ENCODE measurements at places on chromosomes 4 and X.

DNA sequence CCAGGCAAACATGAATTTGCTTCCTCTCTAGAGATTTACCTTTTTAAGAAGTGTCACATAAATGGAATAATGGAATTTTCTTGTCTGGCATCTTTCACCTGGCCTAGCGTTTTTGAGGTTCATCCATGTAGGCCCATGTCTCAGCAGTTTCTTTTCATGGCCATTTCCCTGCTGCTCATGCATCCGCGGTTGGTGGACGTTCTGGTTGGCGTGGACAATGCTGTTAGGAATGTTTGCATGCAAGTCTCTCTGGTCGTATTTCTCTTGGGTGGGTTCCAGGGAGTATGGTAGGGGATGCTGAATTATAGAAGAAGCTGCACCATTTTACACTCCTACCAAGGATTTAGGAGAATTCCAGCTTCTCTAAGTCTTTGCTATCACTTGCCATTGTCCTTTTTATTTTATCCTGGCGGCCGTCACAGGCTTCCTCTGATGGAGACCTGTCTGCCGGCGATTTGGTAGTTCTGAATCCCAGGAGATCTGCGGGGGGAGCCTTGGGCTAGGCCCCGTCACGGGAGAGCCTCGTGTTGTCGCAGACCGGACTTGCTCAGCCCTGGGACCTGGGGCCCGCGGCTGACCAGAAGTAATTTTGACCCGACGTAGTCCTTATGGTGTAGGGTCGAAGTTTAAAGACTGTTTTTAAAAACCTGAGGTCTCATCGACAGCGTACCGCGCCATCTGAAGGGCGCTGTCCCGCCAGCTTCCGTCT, 56.9 kb upstream of the TADA2B start:
- no peak for DNase-seq

GRCh38 chrX:39730662-39731329, 367.0 kb downstream of the BCOR start:
- peak; percentile 62 for DNase-seq

GRCh38 chr4:150402871-150403272, 179.1 kb upstream of the MAB21L2 start:
- no peak for DNase-seq

GRCh38 chrX:39442332-39442731, 641.1 kb downstream of the MID1IP1 start:
- no peak for DNase-seq

- no peak for DNase-seq
Observed at GRCh38 chrX:126394681-126395080, 157.9 kb downstream of the DCAF12L1 start.

GRCh38 chr4:16967722-16968121, 69.3 kb upstream of the LDB2 start:
- DNase-seq = peak; percentile 51

DNA sequence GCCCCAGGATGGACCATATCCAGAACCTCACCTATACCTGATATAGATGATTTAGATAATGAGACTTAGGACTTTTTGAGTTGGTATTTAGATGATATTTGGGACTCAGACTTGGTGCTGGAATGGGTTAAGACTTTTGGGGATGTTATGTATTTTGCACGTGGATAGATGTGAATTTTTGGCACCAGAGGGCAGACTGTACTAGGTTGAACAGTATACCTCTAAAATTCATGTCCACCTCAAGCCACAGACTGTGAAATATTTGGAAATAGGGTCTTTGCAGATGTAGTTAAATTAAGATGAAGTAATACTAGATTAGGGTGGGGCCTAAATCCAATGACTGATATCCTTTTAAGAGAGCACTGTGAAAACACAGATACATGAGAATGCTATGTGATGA, 15.6 kb downstream of the RBM41 start:
- no peak for DNase-seq

- DNase-seq = no peak
Observed at GRCh38 chrX:136742721-136743379, 37.9 kb downstream of the ARHGEF6 start.

DNA sequence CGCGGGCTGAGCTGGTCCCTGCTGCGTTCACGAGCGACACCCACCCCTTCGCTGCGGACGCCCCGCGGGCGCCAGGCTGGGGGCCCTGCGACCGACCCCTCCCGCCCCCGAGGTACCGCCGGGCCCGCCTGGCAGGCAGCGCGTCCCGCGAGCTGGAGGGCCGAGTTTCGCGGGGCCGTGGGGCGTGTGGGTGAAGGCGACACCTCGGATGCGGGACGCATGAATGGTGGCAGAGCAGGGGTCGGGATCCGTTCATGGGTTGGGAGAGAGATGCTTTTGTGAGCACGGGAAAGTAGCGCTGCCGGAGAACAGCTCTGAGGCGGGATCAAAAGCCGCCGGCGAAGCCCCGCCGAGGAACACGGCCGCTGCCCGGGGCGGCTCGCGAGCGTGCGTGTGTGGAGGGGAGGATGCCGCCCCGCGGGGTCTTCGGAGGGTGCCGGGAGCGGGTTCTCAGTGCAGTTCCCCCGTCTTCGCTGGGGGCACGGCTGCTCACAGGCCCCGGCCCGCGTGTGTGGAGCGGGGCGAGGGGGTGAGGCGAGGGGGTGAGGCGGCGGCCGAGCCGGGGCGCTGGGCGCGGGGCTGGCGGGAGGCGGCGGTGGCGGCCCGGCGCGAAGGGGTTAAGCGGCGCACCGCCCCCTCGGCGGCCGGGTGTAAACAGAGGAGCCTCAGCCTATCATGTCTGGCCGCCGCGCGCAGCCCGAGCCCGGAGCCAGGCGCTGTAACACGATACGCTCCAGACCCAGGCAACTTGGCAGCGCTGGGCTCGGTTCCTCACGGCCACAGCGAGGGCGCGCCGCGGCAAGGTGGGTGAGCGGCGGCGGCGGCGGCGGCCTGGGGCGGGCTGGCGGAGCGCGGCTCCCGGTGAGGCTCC, 205.3 kb downstream of the TENM3 start:
- peak; percentile 40 for DNase-seq

DNA sequence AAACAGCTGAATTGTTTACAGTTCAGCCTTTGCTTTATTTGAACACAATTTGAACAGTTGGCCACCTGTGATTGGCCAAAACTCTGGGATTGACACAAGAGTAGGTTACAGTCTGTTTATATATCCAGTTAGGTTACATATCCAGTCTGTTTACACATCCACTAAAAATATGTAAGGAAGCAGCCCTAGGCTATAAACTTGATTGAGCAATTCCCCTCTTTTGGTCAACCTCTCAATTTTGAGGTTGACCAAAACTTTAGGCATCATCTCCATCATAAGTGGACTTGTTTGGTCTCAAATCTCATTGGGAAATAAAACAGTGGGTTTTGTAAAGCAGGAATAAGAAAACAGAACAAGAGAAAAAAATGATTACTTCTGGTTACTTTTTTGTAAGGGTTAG, 190.8 kb downstream of the SPATA18 start:
- DNase-seq = no peak

DNA sequence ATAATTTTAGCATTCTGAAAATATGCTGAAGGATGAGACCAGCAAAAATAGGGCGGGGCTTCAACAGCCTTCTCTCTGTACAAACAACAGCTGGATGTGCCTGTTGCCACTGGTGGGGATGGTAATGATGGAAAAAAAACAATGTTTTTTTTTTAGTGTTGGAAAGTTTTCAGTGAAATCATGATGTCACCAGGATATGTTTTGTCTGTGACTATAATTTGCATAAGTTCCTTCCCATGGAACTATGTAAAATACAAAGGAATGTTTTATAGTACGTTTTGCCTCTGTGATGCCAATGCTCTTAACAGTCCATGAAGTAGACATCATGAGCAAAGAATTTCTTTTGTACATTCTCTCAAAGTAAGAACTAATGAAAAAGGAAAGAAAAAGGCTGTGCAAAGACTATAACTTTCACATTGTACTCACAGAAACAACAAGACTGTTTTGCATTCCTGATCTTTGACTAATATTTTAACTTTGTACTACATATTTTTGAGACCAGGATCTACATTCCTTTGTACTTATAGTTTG, 589.7 kb downstream of the SPRY1 start:
- DNase-seq = peak; percentile 90

- DNase-seq = no peak
Observed at GRCh38 chr4:83568062-83568461, 32.2 kb downstream of the GPAT3 start.
